H9 (cell line): ENCODE measurements at places on chromosomes 5 and 9.

- DNase-seq: no peak
Measured at GRCh38 chr9:112135706-112136105, 39.4 kb downstream of the SUSD1 start.

GRCh38 chr5:56037531-56038010, 42.8 kb upstream of the IL6ST start:
- DNase-seq: no peak

DNA sequence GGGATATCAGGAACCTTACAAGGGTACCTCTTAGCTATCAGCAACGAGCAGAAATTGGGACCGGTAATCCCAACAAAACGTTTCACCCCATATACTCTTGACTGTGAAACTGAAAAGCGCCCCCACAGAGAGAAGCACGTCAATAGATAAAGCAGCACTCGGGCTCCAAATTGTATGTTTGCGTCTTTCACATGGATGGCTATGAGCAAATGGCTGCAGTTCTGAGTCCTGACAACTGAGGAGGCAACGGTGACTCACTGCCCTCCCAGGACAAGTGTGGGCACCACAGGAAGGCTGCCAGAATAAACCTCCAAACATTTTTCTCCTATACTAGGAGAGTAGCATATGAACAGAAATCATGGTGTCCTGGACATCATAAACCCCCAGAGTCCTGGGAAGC, 36.6 kb downstream of the SEMA4D start:
- DNase-seq: no peak

GRCh38 chr9:127887792-127888191, 10.3 kb upstream of the AK1 start:
- no peak for DNase-seq

- DNase-seq: no peak
Measured at GRCh38 chr9:116318468-116319374, 165.1 kb downstream of the PAPPA start.

GRCh38 chr9:133558191-133559126, 24.0 kb downstream of the ADAMTSL2 start:
- no peak for DNase-seq

DNA sequence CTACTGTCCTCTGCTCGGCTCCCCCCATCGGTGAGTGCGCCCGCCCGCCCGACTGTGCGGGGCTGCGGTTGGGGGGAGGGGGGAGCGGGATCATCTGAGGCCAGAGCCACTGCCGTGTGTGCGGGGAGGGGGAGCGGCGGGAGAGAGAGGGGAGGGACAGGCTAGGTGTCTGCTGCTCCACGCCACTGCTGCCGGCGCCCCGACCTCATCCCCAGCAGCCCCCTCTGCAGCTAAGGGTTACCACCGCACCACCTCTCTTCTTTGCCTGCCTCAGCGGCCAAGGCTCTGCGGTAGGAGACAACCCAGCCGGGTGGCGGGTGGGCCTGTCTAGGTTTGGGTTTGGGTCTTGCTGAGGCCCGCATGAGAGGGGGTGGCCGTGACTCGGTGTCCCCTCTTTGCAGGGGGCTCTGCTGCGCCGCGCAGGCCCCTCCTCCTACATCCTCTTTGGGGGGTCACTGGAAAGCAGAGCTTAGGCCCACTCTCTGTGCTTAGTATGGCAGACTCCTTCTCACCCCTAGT, 670 bp upstream of the PURA start:
- DNase-seq: peak; percentile 72

DNA sequence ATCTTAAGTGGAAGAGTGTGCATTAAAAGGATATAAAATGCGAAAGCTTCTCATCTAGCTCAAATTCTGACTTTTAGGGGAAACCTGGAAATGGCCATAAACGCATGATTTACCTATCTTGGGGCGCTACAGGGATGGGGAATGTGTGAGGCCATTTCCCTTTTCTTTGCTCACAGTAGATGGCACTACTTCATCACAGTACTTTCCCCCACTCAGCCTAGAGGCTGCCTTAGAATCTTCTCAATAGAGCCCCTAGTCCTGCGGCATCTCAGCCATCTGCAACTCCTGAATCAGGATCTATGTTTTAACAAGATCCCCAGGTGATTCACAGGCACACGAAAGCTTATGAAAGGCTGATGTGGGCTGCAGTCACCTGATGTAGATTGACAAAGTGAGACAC, 110.8 kb downstream of the LHFPL2 start:
- no peak for DNase-seq

DNA sequence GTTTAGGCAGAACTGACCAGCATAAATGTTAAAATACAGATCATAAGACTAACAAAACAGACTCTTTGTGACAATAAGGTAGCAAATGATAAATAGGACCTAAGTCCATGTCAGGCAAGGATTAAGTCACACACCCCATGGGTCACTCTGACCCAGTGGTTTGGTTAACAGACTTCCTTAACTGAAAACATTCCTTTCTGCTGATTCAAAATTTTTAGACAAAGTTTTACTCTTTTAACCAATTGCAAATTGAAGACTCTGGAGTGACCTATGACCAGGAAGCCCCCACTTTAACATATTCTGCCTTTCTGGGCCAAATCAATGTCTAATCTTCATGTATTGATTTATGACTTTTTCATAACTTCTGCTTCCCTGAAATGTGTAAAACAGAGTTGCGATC, 4.9 kb upstream of the NXNL2 start:
- DNase-seq: no peak

DNA sequence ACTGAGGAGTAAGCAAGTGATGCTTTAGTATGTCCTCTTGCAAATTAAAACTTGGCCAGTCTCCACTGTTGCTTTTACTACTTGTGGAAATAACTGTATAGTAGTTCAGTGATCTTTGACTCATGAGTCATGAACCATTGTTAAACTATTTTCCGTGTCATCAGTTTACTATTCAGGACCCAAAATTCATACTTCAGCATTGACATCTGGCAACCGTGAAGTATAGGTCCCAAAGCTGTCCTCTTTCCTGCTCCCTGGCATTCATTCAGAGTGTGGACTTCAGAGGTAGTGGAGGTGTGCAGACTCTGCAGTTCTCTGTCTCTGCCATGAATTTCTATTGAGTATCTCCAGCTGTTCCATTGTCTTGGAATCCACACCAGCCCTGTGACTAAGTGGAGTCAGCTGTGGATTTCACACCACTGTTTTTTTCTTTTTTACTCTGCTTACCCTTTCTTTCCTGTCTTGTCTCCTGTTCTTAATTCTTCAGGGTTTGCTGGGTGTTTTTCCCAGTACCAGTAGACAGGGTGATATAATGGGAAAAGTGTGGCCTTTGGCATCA, 7.5 kb downstream of the TDRD7 start:
- no peak for DNase-seq

GRCh38 chr9:77999231-77999631, 32.4 kb downstream of the GNAQ start:
- DNase-seq: no peak

GRCh38 chr5:58924306-58924705, 341.4 kb downstream of the RAB3C start:
- DNase-seq: no peak

GRCh38 chr9:79912318-79913070, 340.7 kb downstream of the TLE4 start:
- no peak for DNase-seq

GRCh38 chr5:151150471-151151262, 6.9 kb downstream of the ANXA6 start:
- no peak for DNase-seq

- DNase-seq: no peak
Measured at GRCh38 chr5:10453545-10453944, 11.9 kb downstream of the ROPN1L start.

DNA sequence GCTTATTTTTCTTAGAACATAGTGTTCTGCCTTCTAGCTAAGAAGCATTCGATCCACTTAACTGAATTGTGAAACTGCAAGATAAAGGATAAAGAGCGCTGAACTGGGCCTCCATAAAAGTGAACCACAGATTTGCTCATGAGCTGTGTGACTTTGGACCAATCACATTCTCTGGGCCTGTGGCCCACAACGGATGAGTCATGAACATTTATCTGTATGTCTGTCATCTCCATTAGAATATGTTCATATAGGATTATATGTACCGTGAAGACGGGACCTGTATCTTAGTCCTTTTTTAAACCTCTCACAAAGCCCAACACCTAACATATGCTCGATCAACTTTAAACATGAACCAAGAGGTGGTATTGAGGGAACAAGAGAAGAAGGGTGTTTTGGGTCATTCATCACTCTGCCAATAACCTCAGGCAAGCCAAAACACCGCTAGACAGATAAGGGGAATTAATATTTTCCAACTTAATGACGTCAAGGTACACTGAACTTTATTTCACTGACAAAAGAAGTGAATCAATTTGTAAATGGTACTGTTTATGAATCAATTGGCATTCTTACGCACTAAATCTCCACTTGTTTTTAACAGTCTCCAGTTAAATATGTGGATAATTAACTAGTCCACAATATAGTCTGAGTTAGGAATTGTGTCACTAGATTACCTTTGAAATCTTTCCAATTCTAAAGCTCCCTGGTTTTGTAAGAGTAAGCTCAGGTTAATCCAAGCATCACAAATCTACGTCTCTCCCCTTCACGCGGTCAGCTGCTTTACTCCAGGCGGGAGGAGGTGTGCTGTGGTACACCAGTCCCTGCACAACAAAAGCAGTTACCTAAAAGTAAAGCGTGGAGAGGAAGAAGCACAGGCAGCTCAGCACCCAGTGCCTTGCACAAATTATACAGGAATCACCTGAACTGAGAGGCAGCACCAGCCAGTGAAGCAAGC, 1.6 kb downstream of the TMEM245 start:
- no peak for DNase-seq

DNA sequence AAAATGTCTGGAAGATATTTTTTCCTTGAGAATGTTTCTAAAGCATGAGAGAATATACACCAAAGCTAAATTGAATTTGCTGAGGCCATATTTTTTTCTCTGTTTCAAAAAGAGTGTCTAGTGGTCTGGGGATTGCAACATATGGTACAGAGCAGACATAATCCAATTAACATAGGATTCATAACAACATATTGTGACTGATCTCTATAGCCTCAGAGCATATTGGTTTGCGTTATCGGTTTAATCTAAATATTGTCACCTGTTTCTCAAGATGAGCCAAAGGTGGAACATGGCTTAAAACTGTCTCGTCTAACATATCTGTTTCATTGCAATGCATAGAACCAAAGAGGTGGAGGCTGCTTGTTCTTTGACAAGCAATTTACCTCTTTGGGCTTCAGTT, 3.9 kb downstream of the PPP3R2 start:
- DNase-seq: no peak

- no peak for DNase-seq
Measured at GRCh38 chr5:94254214-94254613, 364.2 kb downstream of the KIAA0825 start.

DNA sequence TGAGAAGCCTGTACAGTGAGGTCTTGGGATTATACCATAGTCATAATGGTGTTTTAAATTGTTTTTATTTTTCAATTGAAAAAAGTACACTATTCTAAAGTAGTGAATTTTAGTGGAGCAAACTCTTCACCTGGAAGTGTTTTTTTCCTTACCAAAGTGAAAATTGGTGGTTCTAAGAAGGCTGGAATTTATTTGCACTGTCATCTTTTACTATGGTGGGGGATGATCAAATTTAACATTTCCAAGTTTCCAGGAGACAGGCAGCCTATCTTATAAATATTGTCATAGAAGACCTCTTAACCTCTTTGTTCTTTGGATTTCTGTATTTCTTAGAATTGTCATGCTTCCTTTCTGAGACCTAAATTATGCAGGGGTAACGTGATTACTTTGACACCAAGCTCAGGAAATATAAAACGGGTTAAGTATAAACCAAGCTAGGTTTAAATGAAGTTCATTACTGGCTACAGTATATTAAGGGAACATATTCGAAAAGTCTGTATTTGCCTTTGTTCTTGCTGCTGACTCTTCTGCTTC, 20.2 kb downstream of the NDFIP1 start:
- no peak for DNase-seq

DNA sequence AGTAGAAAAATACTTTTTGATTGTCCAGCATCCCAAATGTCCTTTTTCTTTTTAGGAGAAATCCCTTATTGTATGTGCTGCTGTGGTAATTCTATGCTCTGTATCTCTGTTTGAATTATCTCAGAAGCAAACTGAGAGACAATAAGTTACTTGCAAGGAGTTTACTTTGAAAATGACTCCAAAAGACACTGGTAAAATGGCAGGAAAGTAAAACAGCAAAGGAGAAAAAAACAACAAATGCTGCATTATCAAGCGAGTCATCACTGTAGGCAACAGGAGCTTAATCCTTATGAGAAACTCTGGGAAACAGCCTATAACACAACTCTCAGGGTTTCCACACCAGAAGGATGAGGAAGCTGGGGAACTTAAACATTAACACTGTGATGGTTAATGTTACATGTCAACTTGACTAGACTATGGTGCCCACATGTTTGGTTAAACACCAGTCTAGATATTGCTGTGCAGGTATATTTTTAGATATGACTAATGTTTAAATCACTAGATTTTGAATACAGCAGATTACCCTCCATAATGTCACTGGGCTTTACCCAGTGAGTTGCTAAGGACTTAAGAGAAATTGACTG, 92.6 kb upstream of the GAS1 start:
- no peak for DNase-seq

DNA sequence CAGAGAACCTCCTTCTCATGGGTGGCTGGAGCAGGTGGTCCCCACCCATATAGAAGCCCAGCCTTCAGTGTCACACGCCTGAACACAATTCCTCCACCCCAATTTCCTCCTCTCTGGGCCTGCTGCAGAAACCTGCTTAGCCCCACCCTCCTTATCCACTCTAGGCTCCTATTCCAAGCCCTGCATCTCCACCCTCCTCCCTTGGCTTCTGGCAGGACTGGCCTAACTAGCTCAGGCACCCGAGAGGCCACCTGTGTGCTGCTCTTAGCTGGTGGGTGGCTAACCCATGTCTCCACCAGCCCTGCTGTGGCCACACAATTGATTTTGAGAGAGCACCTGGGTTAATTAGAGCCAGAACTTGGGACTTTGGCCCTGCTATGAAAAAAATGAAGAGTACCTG, 77.3 kb upstream of the ATP10B start:
- DNase-seq: no peak

GRCh38 chr5:95780597-95780996, 41.9 kb downstream of the GLRX start:
- DNase-seq: no peak

- no peak for DNase-seq
Measured at GRCh38 chr9:4793459-4794395, 983 bp downstream of the RCL1 start.

GRCh38 chr5:126871441-126871840, 94.5 kb downstream of the LMNB1 start:
- DNase-seq: no peak

- DNase-seq: no peak
Measured at GRCh38 chr9:85700330-85700729, 41.4 kb downstream of the AGTPBP1 start.

- no peak for DNase-seq
Measured at GRCh38 chr9:95722141-95722540, 153.3 kb upstream of the ERCC6L2 start.

GRCh38 chr5:61817472-61818326, 485.6 kb downstream of the ZSWIM6 start:
- DNase-seq: peak; percentile 49

GRCh38 chr5:163564321-163564938, 59.0 kb downstream of the MAT2B start:
- peak; percentile 39 for DNase-seq

DNA sequence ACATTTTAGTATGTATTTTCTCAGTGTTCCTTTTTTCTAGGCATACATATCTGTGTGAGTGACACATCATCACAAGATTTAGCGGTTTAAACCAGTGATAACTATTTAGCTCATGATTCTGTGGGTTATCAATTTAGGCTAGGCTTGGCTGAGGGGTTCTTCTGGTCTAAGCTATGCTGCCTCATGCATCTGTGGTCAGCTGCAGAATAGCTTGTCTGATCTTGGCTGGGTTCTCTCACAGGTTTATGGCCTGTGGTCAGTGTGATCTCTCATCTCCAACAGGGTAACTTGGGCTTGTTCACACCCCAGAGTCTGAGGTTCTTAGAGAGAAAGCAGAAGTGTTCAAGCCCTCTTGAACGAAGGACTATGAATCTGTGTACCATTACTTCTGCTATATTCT, 363.3 kb downstream of the KDM4C start:
- no peak for DNase-seq
